ENCODE measurements at places on chromosomes 5 and 9. TPM values are rescaled to one million over a fixed set of nuclear protein-coding genes. Genes with fewer than 3 reads are reported as not detected.

Gene C9orf153
- 1.4 TPM for total RNA-seq

Gene GRIN3A
- total RNA-seq, result 0.13 TPM

Gene TUSC1
- 12.6 TPM for total RNA-seq

Gene FBP2
- not detected for total RNA-seq

Gene TPM2
- total RNA-seq, result 5,973 TPM

Gene GCNT4
- total RNA-seq, result 5.6 TPM

Gene NHP2
- 55.7 TPM for total RNA-seq

Gene DBH
- total RNA-seq, result not detected

Gene PDCD1LG2
- 5.3 TPM for total RNA-seq

Gene PRR16
- 14.2 TPM for total RNA-seq

Gene MYO10
- total RNA-seq, result 19.8 TPM

Gene CTNNAL1
- total RNA-seq, result 41.5 TPM

Gene BTF3
- total RNA-seq, result 393 TPM

Gene OGN
- total RNA-seq, result 175 TPM

Gene SHC3
- total RNA-seq, result 1.1 TPM

Gene SLC6A7
- total RNA-seq, result not detected

Gene ITGA2
- total RNA-seq, result 8.0 TPM

Gene FOXE1
- total RNA-seq, result not detected

Gene GRIN1
- not detected for total RNA-seq

Gene TLR4
- total RNA-seq, result 35.0 TPM

Gene FUT7
- 0.27 TPM for total RNA-seq

- no peak for DNase-seq
These were observed 4.6 kb upstream of the ERCC6L2 start for GRCh38 chr9:95870906-95871305.

DNA sequence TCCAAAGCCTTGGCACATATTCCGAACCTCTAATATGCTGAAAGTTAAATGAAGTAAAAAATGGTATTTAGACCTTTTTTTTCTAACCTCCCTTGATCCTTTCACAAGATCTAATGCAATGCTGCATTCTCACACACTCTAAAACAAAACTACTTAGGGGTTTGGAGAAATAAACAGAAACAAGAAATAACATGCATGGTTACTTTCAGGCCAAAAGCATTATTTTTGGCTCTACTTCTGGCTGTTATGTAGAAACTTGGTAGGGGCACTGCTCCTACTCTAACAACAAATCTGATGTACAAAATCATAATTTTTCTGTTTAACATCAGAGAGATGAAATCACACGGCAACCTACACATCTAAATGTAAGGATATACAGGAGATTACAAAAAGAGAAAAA, 51.2 kb downstream of the CHD1 start:
- DNase-seq, result no peak

DNA sequence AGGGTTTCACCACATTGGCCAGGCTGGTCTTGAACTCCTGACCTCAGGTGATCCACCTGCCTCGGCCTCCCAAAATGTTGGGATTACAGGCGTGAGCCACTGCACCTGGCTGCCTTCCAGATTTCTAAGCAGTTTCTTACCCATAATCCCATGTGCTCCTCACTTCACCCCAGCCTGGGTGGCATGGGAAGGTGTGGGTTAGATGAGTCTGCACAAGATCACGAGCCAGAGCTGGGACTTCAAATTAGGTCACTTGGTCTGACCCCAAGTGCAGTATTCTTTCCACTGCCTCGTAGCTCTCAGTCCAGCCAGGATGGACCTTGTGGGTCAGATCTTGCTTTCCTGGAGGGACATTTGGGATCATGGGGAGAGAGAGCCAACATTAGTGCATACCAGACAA, 37.5 kb upstream of the STRBP start:
- peak; percentile 41 for DNase-seq

DNA sequence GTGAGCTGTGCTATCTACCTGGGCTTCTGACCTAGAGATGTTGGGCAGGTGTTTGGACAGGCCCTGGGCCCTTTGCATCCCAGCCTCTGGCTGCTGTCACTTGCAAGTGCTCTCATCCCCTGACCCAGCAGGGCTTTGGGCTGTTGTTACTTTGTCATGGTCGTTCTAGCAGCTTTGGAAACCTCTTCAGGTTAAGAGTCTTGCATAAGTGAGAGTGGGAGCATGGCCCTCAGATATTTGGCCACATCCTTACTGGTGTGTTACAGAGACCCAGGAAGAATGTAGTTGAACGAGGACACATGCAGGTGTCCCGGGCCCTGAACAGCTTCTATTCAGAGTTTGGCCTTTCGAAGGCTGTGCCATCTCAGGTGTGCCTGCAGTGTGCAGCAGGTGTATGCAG, 4.5 kb downstream of the TENT4A start:
- DNase-seq, result no peak

DNA sequence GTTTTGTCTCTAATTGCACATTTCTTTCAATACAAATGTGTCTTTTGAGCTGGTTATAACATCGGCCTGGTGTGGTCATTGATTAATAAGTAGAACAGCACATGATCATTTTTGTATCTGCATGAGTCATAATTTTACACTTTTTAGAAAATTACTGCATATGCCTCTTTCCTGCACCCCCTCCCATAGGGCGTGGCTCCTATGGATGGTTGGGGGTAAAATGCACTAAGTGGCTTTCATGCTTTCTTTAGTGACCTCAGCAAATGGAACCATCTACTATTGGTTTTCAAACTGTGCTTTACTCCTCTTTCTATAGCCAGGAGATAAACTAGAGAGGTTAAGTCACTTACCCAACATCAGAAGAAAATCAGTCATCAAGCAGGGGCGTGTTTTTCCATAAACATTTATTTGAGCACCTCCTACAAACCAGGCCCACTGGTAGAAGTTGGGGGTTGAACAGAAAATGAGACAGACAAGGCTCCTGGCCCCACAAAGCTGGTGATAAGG, 3.8 kb downstream of the ANXA6 start:
- DNase-seq, result no peak

GRCh38 chr5:53037141-53037859, 48.1 kb downstream of the ITGA2 start:
- DNase-seq, result no peak

DNA sequence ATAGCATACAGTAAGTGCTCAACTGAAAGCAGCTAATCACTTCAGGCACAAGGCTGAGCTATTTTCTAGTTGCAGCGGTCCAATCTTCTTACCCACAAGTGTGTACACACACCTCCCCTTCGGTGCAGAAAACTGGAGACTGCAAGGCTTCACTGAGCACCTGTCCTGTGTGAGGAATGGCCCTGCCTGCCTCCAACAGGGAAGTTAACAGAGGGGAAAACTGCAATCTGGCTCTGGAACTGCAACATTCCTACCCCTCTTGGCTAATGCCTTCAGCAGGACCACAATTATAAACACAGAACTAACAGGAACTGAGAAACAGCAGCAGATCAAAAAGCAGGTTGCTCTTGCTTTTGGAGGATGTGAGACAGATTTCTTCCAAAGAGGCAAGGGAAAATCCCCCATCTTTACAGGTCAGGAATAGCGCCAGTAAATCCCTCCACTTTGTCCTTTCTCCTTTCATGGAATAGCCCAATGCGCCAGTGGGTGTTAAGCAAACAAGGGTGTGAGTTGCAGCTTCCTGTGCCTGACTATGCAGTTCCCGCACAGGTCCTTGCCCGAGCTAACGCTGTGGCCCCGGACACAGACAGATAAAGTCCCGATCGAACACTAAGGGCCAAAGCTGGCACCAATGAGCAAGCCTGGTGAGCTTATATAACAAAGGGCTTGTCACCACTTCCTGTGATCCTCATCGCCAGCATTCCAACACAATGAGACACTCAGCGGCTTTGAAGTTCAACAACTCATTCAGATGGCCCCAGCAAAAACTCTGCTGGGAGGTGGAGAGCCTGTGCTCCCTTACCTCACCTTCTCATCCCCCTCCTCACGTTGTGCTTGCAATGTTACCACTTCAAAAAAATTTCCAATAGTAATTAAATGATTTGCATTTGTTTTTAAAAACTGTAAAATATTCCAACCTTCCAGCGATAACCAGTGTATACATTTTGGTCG, 21.5 kb downstream of the SHB start:
- DNase-seq, result peak; percentile 72

DNA sequence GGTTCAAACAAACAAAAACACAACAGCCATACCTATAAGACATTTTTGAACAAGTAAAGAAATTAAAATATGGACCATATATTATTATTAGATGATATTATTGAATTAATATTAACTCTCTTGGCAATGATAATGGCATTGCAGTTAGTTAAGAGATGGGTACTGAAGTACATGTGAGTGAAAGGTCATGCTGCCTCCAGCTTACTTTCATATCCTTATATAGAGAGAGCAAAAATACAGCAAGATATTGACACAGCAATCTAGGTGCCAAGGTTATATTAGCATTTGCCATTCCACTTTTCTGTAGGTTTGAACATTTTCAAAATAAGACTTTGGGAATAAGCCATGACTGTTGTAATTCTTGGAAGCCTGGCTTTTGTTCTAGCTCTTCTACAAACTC, 6.1 kb downstream of the TNFSF8 start:
- DNase-seq, result no peak

GRCh38 chr9:34230556-34230955, 51.7 kb downstream of the UBAP1 start:
- DNase-seq, result no peak

GRCh38 chr5:88660947-88661805, 221.8 kb downstream of the MEF2C start:
- peak; percentile 94 for DNase-seq

- DNase-seq, result peak; percentile 72
These were observed 46.1 kb upstream of the RNU6ATAC start for GRCh38 chr9:134210511-134210907.

GRCh38 chr5:129171194-129171944, 76.8 kb downstream of the ISOC1 start:
- DNase-seq, result no peak

GRCh38 chr5:59724482-59725391, 168.8 kb downstream of the PDE4D start:
- DNase-seq, result no peak

GRCh38 chr5:93717162-93717561, 24.2 kb downstream of the POU5F2 start:
- no peak for DNase-seq

GRCh38 chr5:178242416-178242815, 9.8 kb upstream of the PHYKPL start:
- DNase-seq, result no peak

- DNase-seq, result no peak
These were observed 398.4 kb downstream of the MED10 start for GRCh38 chr5:5979761-5980537.

- DNase-seq, result no peak
These were observed 84.4 kb downstream of the ADRB2 start for GRCh38 chr5:148910686-148911361.

DNA sequence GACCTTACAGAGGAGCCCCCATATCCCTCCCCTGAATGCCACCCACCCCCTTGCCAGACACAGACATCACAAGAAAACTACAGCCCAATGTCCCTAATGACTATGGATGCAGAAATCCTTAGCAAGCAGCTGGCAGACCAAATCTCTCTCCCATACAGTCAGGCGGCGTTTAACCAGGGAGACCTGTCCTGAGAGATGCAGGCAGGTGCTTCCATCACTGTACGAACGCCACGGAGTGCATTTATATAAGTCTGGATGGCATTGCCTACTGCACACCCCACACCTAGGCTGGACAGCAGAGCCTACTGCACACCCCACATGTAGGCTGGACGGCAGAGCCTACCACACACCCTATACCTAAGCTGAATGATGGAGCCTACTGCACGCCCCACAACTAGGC, 34.4 kb upstream of the SARDH start:
- no peak for DNase-seq

- no peak for DNase-seq
These were observed 169.4 kb upstream of the ZNF462 start for GRCh38 chr9:106693558-106693957.

DNA sequence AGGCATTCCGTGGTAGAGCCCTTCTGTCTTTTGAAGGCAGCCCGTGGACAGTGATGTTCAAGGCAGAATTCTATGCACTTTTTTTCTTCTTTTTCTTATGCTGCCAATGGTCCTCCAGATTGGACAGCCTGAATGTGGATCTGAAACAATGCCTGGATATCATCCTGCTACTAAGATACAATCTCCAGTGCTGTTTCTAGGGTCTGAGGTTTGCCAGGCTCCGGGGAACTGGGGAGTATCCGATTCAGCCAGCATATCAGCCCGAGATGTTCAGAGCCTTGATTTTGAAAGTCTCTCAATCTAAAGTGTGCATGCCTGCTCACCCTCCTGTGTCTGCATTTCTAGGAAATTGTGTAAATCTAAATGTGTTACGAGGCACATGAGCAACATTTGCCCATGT, 103.8 kb upstream of the WWC1 start:
- DNase-seq, result no peak

GRCh38 chr9:104810421-104811339, 46.8 kb downstream of the NIPSNAP3B start:
- no peak for DNase-seq
